HuH-7 (cell line): ENCODE measurements at places on chromosomes 4 and X.

GRCh38 chr4:152896811-152897210, 39.3 kb upstream of the FHDC1 start:
- DNase-seq: no peak

GRCh38 chr4:101724093-101724492, 66.4 kb upstream of the BANK1 start:
- DNase-seq: no peak

GRCh38 chr4:38128478-38129459, 168.6 kb downstream of the PTTG2 start:
- no peak for DNase-seq

GRCh38 chr4:95265814-95266740, 282.7 kb downstream of the UNC5C start:
- no peak for DNase-seq

DNA sequence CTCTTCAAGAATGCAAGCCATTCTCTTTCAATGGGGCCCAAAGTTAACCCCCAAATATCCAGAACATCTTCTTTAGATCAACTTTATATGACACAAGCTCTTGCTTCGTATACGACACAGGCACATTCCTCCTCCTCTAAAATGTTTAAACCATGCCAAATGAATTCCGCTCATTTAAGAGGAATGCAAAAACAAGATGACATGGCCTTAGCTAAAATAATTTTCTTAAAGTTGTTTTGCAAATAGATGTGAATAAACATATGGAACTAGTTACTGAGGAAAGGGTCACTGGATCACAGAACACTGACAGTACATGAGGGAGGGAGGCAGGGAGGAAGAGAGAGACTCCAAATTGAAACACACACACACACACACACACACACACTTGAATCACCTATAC, 97.4 kb downstream of the RASL11B start:
- no peak for DNase-seq

GRCh38 chr4:27635936-27636913, 775.6 kb downstream of the STIM2 start:
- no peak for DNase-seq

- DNase-seq: no peak
Measured at GRCh38 chr4:137705171-137705783, 173.0 kb upstream of the PCDH18 start.

DNA sequence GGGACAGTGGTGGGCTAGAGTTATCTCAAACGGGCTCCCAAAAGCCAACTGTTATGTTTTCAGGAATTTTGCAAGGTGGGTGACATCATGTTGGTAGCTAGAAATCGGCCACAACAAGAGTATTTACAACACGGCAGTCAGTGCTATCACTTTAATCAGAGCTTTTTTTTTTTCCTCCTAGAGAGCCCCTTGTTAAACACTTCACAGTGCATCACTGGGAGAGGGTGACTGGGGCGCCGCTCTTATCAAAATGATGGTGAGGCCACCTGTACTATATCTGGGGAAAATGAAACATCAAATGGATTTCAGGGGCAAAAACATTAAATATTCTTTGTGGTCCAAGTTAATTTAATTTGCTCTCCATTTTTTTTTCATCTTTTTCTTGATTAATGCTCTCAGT, 44.9 kb downstream of the MAMLD1 start:
- no peak for DNase-seq

DNA sequence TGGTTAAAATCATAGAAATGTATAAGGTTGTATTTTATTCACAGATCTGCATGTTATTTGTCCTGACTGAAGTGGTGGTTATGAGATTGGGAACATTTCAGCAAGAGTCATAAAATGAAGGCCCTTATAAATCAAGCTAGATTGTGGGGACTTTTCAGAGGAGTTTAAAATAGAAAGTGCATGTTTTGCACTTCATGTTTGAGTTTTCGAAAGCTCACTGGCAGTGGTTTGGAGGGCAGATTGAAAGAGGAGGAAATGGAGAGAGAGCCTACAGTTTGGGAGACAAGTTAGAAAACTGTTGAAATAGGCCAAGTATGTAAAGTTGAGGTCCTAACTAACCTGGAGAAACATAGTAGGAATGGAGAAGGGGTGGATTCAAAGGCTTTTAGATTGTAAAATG, 124.9 kb downstream of the KDM6A start:
- DNase-seq: no peak
